Activated CD8-positive, alpha-beta memory T cell treated with anti-CD3 and anti-CD28 coated beads for 1 hour (primary cell): ENCODE measurements at places on chromosomes 5 and 9.

- no peak for DNase-seq
These were observed 108.7 kb downstream of the SNCAIP start for GRCh38 chr5:122420537-122421236.

GRCh38 chr9:18605766-18606180 is 131.8 kb downstream of the ADAMTSL1 start:
- DNase-seq, result no peak

DNA sequence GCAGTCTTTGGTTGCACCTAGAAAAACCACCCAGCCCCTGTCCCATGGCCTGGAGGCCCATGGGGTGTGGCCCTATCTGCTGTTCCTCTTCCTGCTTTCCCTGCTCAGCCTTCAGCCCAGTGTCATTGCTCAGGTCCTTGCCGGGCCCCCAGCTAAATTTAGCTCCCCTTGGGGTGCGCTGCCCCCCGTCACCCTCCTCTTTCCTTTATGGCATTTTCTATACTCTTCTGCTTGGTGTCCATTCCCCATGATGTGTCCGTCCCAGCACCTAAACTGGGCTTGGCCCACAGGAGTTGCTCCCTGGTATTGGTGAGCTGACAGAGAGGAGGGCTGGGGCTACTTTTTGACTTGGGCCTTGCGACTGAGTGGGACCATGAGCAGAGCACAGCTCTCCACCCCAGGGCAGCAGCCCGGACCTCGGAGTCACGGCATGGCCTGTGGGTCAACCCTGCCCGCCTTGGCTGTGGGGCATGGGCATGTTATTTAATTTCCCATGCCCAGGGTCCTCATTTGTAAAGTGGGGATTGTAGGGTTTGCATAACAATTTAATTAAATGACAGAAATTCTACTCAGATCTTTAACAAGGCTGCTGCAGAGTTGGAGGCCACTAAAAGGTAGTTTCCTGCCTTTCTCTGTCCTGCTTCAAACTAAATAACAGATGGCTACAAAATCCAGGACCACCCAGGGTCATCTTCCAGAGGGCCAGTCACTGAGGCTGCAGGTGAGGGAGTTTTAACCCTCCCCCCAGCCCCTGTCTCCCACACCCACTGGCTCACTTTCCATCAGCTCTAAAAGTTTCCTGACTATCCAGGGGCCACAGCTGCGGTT is 98.2 kb downstream of the DAP start:
- DNase-seq, result no peak

GRCh38 chr9:3277200-3277599 is 248.6 kb downstream of the RFX3 start:
- no peak for DNase-seq

- no peak for DNase-seq
These were observed 35.1 kb downstream of the SLIT3 start for GRCh38 chr5:169265888-169266287.
